ENCODE measurements at places on chromosomes 12 and 14.

GRCh38 chr14:32602699-32603098, 273.6 kb downstream of the AKAP6 start:
- DNase-seq: no peak

GRCh38 chr12:1670358-1671268, 20.3 kb upstream of the ADIPOR2 start:
- no peak for DNase-seq

- no peak for DNase-seq
Measured at GRCh38 chr14:65346895-65347294, 65.6 kb upstream of the FUT8 start.

- DNase-seq: no peak
Measured at GRCh38 chr12:109753959-109754358, 40.3 kb downstream of the FAM222A start.

- no peak for DNase-seq
Measured at GRCh38 chr14:44960646-44961045, 1.1 kb downstream of the KLHL28 start.

DNA sequence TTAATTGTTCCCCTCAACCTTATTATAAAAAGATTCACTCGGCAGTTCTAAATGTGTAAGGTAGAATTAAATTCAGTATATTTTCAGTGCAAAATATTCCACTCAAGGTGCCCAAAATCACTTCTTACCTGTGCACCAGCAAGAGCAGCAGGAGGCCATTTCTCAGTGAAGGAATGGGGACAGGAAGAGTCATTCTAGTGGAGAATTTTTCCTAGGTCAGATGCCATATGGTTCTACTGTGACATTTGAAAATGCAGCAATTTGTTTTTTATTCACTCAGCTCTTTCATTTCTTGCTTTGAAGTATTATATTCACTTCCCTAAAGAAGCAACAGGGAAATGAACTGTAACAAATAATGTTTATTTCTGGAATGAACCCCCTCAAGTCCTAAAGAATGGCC, 264.0 kb upstream of the SYT1 start:
- DNase-seq: no peak

DNA sequence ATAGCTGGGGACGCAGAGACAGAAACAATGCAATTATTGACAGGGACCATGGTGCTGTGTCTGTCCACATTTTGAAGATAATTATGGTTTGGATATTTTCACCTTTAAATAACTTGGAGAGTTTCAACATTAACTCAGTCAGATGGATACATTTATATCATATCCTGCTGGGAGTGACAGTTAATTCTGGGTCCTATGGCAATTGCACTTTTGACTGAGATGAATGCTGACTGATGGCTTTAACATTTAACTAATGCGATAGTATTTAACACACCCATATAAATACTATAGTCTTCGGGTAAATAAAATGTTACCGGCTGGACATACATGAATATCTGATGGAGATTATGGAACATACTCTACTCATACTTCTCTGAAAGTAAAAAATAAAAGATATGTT, 118.3 kb downstream of the LRRK2 start:
- no peak for DNase-seq

- DNase-seq: no peak
Measured at GRCh38 chr12:52155048-52155868, 36.6 kb downstream of the KRT80 start.

DNA sequence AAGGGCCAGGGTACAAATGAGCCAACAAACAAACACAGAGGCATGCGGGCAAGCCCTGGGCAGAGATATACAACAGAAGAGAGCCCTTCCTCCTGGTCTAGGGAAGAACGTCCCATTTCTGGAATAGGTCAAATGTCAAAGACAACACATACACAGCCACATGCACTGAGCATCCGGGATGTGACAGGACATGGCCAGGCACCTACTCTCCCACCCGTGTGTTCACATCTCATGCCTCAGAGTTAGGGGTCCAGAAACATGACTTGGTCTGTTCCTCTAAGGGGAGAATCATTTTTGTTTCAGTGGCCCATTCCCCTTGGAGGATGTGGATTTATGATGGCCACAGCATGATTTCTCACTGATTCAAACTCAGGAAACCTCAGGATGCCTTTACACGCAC, 801 bp upstream of the ASB2 start:
- no peak for DNase-seq

DNA sequence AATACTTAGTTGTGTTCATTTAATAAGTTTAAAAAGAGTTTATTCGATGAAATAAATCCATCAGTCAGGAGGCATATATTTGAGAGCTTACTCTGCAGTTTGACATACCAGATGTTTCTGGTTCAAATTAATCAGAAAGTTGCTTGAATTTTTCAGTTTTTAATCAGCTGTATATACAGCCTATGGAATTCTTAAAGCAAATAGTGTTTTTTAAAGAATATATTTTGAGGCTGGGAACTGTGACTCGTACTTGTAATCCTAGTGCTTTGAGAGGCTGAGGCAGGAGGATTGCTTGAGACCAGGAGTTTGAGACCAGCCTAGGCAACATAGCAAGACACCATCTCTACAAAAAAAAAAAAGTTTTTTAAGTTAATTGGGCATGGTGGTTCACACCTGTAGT, 112.1 kb downstream of the MON2 start:
- no peak for DNase-seq

DNA sequence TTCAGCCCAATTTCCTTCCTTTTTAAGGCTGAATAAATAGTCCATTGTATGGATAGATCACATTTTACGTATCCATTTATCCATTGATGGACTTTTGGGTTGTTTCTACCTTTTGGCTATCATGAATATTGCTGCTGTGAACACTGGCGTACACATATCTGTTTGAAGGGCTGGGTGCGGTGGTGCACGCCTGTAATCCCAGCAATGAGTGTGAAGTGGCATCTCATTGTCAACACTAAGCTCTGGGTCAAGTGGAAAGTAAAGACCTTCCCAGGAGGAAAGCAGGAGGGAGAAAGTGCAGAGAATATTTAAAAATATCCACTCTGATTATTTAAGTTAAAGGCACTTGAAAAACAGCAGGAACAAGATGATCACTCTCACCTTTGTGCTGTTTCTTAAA, 11.7 kb upstream of the PLA2G1B start:
- no peak for DNase-seq

DNA sequence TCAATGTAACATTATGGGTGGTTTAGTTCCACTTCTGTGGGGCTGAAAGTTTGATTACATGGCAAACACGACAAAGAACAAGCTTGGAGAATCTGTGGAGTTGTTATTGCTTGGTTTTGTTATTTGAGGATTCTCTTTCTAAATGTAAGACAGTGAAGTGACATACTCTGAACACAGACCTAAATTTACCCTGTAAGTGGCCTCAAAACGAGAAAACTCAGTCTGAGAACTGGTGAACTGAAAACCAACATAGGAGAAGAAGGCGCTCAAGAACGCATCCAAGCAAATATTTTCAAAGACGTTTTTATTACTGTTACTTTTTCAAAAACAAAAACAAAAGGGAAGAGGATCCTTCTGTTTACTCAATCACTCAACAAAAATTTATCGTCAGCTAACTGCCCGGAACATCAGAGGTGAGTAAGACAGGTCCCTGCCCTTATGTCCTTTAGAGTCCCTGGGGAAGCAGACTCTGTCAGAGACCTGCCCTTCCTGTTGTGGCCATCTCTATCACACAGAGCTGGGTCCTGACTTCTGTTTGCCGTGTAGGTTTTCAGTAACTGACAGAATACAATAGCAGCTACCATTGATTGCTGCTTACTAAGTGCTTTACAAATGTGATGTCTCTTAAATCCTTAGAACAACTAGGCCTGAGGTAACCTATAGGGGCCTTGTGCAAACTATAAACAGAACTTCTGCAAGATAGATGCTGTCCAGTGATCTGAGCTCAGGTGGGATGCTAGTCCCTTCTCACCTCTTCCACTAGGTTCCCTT, 79.3 kb upstream of the C12orf71 start:
- no peak for DNase-seq

DNA sequence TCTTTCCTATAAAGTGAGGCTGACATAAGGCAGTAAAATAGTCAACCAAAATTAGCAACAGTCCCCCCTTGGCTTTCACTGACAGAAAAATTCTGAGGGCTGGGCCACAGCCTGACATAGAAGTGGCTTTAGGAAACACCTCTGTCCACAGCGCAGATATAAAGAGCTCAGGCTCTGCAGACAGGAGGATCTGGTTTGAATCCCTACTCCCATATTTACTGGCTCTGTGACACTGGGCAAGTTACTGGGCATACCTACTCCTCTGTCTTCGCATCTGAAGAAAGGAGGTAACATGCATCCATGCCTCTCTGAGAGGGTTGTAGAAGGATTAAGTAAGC, 95.3 kb downstream of the STXBP6 start:
- DNase-seq: no peak

DNA sequence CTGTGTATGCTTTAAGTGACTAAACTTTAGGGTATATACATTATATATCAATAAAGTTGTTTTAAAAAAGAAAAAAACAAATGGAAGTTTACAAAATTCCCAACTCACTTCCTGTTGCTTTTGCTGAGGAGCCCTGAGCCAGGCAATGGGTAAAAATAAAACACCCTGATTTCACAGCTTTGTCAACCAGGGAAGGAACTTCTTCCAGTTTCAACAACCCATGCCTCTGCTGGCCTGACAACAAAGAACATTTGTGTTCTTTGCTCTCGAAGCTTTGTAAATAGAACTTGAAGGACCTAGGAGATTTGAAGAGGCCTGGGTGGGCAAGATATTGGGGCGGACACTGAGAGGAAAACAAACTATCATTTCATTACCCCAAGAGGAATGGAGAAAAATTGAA, 141.2 kb upstream of the NOS1 start:
- DNase-seq: no peak

- DNase-seq: no peak
Measured at GRCh38 chr12:32876004-32876403, 20.6 kb downstream of the PKP2 start.

DNA sequence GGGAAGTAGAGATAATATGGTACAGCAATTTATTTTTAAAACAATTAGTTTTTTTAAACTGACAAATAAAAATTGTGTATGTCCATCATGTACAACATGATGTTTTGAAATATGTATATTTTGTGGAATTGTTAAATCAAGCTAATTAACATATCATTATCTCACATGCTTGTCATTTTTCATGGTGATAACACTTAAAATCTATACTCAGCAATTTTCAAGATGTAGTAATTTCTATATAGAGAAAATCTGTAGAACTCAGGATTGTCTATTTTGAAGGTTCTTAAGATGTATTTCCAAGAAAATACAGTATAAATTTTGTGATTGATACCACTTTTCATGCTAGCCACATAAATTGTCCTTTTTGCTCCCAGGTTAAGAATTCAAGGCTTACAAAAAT, 247.1 kb downstream of the FBXL14 start:
- no peak for DNase-seq

GRCh38 chr12:76690921-76691700, 72.8 kb upstream of the ZDHHC17 start:
- no peak for DNase-seq

DNA sequence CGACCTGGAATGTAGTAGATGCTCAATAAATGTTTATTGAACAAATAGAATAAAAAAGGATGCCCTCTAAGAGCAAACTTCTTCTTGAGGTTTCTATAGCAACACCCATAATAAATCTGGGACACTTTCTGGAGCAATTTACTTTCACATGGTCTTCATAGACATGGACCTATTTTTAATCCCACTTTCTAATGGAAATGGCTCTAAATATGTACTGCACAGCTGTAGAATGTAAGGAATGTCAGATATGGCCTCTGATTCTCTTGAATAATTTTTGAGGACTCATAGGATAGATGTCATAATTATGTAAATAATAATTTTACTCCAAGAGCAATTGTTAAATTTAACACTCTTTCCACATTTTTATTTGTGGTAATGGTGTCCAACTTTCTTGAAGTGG, 133.5 kb upstream of the DAAM1 start:
- DNase-seq: no peak

DNA sequence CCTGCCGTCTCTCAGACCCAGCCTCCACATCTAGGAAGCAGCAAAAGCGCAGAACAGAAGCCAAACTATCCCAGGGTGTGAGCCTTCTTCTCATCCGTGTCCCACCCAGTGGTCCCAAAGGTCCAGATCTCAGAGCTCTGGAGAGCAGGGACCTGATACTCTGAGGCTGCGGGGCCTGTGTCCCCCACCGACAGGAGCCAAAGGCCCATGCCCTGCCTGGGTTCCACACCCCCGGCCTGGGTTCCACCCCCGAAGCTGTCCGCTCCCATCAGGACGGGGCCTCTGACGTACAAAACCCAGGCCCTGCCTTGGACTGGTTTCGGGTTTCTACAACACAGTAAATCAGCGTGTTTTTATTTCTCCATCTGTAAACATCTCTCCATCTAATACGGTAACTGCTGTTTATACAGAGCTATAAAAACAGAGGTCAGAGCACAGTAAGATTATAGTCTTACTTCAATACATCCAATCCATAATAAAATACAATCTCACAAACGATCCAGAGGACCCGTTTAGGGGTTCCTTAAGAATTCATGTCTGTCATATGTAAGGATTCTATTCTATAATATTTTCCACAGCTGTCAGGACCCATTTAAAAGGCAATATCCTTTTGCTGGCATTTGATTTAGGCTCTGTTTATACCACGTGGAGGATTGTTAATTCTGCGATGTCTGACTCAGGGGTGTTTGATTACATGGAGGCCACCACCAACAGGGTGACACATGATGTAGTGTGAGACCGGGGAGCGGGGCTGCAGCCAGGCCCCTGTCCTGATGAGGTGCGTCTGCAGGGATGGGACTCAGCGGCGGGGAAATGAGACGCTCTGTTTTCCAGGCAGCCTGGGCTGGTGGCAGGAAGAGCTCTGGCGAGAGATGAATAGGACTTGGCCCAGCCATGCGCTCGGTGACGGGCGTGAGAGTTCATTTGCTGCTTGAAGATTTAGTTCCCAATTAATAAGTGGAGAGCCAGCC, 110.3 kb downstream of the DICER1 start:
- DNase-seq: no peak

- DNase-seq: no peak
Measured at GRCh38 chr14:56805992-56806727, 4.1 kb downstream of the OTX2 start.

- no peak for DNase-seq
Measured at GRCh38 chr12:124229520-124229919, 65.4 kb upstream of the RFLNA start.

- no peak for DNase-seq
Measured at GRCh38 chr12:70796989-70797388, 123.5 kb downstream of the PTPRR start.

DNA sequence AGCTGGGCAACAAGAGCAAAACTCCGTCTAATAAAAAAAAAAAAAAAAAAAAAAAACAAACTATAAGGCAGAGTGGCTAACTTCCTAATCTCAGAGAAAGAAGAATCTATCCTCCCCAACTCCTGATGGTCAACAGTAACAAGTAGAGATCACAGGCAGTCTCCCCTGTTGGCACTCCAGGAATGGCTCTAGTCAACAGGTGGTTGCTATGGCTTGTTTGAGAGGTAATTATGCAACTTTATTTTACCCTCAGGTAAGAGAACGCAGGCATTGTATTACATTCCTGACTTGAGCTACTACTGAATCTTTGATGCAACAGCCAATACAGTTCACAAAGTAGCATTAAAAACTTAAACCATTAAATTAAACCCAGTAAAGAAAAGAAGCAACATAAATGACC, 180.3 kb downstream of the DICER1 start:
- DNase-seq: no peak
